GM23338 (cell line): ENCODE measurements at places on chromosomes 6 and 20.

- H3K36me3 ChIP-seq: peaks cover 4% of the 10 kb centered on the region
- H3K4me3 ChIP-seq: peak within 1 kb of the TSS; percentile 39
- H3K27me3 ChIP-seq: no peaks in the 10 kb centered on the region
- H3K27ac ChIP-seq: peak within 1 kb of the TSS; percentile 84
- H3K4me1 ChIP-seq: peaks cover 74% of the 10 kb centered on the region
- no peak for DNase-seq
These were observed at the start of gene NNAT for GRCh38 chr20:37521061-37521771. TSS of gene NNAT (plus strand) at chr20:37521250. CDS start at chr20:37521332, 82 bp downstream.

GRCh38 chr20:63363981-63364561 is 2.9 kb upstream of the CHRNA4 start:
- H3K4me3 ChIP-seq: no peak overlapping the region
- no peaks in the 10 kb centered on the region for H3K36me3 ChIP-seq
- no peak overlapping the region for H3K27ac ChIP-seq
- H3K4me1 ChIP-seq: no peaks in the 10 kb centered on the region

GRCh38 chr6:91509711-91510110 is 922.8 kb upstream of the MAP3K7 start:
- H3K27me3 ChIP-seq: no peaks in the 10 kb centered on the region
- no peaks in the 10 kb centered on the region for H3K36me3 ChIP-seq
- no peak overlapping the region for H3K27ac ChIP-seq
- H3K4me3 ChIP-seq: no peak overlapping the region
- no peak for DNase-seq

DNA sequence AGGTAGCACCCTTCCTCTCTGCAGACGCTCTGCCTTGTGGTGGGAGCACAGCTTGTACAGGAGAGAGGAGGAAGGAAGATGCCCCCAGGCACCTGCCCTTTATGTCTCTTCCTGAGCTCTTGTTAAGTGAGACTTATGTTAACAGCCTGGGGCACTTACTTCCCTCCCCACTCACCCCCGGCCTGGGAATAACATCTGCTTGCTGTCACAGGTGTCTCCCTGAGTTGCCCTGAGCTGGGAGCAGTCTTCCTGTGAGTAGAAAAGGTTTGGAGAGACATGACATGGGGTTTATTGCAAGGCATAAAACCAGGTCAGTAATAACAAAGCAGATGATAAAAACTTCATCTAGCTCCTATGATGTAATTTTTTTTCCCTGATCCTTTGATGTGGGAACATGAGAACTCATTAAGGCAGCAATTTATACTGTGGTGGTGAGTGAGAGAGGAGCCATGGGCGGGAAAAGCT is 1.9 kb downstream of the SSTR4 start:
- H3K27me3 ChIP-seq: peaks cover 58% of the 10 kb centered on the region
- H3K4me3 ChIP-seq: no peak overlapping the region
- no peak for DNase-seq
- no peak overlapping the region for H3K27ac ChIP-seq
